ENCODE measurements at places on chromosomes 16 and 17. TPM values are rescaled to one million over a fixed set of nuclear protein-coding genes. Genes with fewer than 3 reads are reported as not detected.

Gene PHB1
- total RNA-seq: 395 TPM

Gene ERN2
- not detected for total RNA-seq

Gene SLC25A19
- 126 TPM for total RNA-seq

DNA sequence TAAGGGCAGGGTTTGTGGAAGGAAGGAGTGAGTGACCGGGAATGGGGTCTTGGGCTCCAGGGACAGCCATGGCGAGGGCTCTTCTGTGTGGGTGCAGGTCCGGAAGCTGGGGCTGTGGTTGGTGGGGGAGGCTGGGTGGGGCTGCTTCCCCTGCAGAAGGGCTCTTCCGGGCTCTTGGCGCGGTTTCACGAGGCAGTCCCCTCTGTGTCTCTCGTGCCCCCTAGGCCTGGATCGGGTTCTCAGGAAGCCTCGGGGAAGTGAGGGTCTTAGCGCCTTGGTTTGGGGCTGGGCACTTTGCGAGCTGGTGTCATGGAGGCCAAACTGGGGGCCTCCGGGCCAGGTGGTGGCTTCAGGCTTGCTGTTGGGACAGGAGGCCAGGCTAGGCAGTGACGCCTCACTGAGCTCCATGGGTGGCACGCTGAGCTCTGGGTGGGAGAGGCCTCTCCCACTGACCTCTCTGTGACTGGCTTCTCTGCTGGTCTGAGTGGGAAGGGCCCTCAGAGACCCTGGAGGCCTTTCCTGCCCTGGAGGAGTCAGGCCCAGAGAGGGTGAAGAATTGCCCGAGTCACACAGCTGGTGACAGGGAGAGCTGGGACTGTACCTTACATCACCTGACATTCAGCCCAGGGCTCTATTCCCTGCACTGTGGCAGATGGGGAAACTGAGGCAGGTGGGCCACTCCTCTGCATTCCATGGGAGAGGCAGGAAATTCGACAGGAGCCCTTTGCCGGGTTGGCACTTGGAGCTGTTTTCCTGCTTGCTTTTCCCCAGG, 8.2 kb downstream of the ADCY7 start:
- DNase-seq: peak; percentile 26

Measured in activated T-helper 1 cell treated with anti-CD3 and anti-CD28 coated beads, Interleukin-12 subunit alpha, Interleukin-12 subunit beta, Interleukin-2, Interleukin-4 antibody, amounts not matched to agents 30 ng/mL and 10 ng/mL and 1 ng/mL, durations not matched to agents 14 hours and 24 hours and 36 hours (primary cell).